Stimulated activated CD8-positive, alpha-beta memory T cell treated with anti-CD3 and anti-CD28 coated beads, Interleukin-7, amount 100 ng/mL, for 48 hours (primary cell): ENCODE measurements at places on chromosomes 7 and 10.

- no peak for DNase-seq
Observed at GRCh38 chr7:130162196-130162595, 43.0 kb downstream of the TMEM209 start.

GRCh38 chr7:2887816-2888215 is 43.7 kb upstream of the GNA12 start:
- no peak for DNase-seq

DNA sequence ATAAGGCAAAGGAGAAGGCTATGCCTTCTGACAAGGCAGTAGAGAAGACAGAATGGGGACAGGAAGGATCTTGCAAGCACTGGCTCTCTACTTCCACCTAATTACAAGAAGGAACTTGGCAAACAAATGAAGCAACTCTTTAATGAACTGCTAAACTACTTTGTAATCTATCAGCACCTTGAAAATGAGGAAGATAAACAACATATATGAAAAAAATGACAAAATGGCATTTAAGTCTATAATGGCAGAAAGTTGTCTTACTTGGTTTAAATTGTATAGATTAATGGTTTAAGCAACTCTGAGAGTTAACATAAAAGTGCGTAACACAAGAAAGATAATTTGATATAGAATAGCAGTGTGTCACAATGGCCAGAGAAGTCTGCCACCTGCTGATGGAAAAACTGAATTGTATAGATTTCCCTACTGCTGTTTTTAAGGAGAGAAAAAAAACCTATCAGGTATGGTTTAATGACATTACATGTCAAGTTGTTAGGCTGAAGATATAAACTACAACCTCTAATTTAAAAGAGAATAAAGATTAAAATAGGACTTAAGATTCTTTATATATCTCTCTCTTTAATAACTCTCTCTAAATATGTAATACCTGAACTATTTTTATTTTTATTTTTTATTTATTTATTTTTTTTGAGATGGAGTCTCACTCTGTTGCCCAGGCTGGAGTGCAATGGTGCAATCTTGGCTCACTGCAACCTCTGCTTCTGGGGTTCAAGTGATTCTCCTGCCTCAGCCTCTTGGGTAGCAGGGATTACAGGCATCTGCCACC is 11.8 kb downstream of the NT5C3A start:
- DNase-seq = no peak

DNA sequence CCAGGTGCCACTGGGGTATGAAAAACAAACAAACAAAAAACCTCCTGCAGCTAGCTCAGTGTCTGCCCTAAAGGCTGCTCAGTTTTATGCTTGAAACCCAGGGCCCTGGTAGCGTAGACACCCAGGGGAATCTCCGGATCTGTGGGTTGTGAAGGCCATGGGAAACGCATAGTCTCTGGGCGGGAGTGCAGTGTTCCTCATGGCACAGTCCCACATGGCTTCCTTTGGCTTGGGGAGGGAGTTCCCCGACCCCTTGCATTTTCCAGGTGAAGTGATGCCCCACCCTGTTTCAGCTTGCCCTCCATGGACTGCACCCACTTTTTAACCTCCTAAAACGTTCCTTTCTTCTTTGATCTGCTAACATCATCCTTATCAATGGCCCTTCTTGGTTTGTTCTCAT is 56.0 kb downstream of the AHR start:
- DNase-seq = no peak

DNA sequence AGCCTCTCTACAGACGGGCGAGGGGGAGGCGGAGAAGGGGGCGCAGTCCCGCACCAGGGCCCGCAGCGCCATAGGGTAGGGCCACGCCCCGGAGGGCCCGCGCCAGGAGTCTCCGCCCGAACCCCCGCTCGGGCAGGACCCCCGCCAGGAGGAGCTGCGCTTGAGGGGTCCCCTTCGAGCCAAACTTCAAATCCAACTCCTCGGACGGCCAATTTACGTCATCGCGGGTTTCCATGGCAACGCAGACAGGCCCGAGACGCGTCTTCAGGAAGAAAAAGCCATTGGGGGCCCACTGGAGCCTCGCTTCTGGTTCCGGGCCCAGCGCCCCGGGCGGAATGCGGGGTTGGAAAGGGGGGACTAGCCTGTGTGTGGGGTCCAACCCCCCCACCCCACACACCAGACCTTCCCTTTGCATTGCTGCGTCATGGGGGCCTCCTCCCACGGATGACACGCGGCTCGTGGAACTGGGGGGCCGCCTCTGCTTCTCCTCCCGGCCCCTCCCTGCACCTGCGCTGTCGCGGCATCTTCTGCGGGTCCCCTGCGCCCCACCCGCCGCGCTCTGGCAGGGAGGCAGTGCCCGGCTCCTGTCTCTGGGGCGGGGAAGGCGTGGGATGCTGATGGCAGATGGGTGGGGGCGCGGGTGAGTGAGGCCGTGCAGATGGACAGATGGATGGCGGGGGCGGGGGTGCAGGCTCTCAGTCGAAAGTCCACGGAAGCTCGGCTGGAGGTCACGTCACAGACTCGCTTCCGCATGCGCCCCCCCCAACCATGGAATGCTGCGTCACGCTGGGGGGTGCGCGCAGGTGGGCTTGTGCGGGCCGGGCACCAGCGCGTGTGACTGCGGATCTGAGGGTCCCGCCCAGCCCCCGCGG is 1.2 kb downstream of the CALY start:
- peak; percentile 61 for DNase-seq

- no peak for DNase-seq
Observed at GRCh38 chr10:44008270-44008916, 359.7 kb upstream of the ZNF32 start.

- DNase-seq = no peak
Observed at GRCh38 chr7:146865696-146866095, 749.1 kb downstream of the CNTNAP2 start.

GRCh38 chr10:112634096-112634830 is 187.2 kb downstream of the VTI1A start:
- no peak for DNase-seq

DNA sequence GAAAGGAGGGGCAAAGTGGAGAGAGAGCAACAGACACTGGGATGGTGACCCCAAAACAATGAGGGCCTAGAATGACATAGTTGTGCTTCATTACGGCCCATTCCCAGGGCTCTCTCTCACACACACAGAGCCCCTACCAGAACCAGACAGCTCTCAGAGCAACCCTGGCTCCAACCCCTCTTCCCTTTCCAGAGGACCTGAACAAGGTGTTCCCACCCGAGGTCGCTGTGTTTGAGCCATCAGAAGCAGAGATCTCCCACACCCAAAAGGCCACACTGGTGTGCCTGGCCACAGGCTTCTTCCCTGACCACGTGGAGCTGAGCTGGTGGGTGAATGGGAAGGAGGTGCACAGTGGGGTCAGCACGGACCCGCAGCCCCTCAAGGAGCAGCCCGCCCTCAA is 20.7 kb downstream of the PRSS2 start:
- DNase-seq = no peak

GRCh38 chr10:111357859-111358258 is 281.0 kb downstream of the ADRA2A start:
- DNase-seq = no peak

- DNase-seq = no peak
Observed at GRCh38 chr7:128454808-128455542, 703 bp upstream of the HILPDA start.

DNA sequence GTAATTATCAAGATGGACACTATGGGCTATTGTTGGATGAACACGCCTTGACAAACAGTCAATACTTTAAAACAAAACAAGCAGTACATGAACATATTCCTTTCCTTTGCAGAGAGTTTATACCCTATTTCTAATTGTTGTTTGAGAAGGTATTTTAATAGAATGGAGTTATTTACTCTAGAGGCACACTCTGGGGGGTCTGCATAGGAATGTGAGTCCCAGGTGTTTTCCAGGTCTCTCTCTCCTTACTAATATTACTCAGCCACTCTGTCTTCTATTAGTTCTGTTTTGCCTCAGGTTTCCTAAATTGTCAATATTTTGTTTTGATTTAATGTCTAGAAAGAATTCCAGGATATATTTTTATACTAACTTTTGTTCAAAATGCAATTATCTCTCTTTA is 1091.4 kb downstream of the CNTNAP2 start:
- no peak for DNase-seq

GRCh38 chr7:16915405-16915804 is 33.6 kb upstream of the AGR3 start:
- no peak for DNase-seq

GRCh38 chr7:3153118-3153517 is 109.5 kb upstream of the CARD11 start:
- DNase-seq = no peak

GRCh38 chr7:86968618-86969017 is 90.8 kb downstream of the ELAPOR2 start:
- no peak for DNase-seq

GRCh38 chr7:909358-910329 is 33.3 kb downstream of the GET4 start:
- no peak for DNase-seq

DNA sequence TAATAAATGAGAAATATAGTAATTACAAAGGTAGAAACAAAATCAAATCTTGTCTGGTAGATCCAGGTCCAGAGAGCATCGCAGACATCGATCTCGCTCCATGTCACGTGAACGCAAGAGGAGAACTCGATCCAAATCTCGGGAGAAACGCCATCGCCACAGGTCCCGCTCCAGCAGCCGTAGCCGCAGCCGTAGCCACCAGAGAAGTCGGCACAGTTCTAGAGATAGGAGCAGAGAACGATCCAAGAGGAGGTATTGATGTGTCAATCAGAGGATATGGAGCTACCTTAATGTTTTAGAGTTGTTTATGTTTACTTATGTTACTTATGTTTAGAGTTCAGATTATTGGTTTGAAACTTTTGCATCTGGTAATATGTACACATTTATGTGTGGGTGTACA is 57.8 kb downstream of the LUC7L2 start:
- no peak for DNase-seq

- DNase-seq = no peak
Observed at GRCh38 chr7:114158854-114159253, 240.0 kb upstream of the PPP1R3A start.

DNA sequence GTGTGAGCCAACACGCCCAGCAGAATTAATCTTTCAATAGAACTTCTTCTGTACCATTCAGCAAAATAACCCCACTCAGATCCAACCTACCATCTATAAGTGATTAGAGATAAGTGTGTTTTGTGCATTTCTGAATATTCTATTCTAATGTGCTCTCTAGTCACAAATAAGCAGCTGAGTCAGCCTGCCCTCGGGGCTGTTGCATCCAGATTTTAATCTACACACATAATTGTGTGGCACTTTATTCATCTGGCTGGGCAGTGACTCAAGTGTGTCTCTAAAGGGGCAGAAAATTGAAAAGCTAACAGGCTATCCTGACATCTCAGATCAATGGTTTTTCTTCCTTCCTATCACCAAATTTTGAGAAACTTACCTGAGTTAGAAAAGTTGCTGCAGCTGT is 60.3 kb downstream of the PRR15 start:
- DNase-seq = no peak

GRCh38 chr7:142798451-142799436 is 28.0 kb downstream of the PRSS2 start:
- no peak for DNase-seq

DNA sequence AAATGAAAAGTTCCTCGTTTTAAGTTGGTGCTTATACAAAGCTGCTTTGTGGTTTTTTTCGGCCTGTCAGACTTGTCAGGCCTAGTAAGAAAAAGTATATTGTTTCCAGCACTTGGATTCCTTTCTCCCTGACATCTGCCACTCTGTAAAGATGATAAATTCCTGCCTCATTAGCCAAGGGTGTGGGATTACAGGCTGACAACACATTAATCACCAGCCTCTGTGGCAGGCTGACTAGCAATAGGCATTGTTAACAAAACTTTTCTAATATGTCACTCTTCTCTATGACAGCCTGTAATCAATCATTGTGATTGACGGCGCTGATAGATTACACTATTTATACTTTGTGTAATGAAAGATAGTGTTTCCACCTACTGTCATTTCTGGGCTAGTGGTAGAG is 682.5 kb downstream of the LRMDA start:
- no peak for DNase-seq

- DNase-seq = no peak
Observed at GRCh38 chr10:86599041-86599440, 55.3 kb upstream of the OPN4 start.

DNA sequence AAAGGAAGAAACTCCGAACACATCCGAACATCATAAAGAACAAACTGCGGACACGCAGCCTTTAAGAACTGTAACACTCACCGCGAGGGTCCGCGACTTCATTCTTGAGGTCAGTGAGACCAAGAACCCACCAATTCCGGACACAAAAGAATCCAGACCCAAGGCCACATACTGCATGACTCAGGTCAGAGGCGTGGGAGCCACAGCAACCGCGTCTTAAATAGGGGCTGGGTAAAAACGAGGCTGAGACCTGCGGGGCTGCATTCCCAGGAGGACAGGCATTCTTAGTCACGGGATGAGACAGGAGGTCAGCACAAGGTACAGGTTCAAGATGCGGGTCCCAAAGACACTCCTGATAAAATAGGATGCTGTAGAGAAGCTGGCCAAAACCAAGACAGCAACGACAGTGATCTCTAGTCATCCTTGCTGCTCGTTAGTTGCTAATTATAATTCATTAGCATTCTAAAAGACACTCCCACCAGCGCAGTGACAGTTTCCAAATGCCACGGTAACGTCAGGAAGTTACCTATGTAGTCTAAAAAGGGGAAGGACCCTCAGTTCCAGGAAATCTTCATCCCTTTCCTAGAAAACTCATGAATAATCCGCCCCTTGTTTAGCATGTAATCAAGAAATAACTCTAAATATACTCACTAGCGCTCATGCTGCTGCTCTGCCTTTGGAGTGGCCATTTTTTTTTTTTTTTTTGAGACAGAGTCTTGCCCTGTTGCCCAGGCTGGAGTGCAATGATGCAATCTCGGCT is 19.3 kb downstream of the AP5Z1 start:
- no peak for DNase-seq

GRCh38 chr7:85480666-85481065 is 293.8 kb upstream of the SEMA3D start:
- DNase-seq = no peak

GRCh38 chr7:98934267-98934666 is 55.9 kb downstream of the TRRAP start:
- DNase-seq = no peak

- no peak for DNase-seq
Observed at GRCh38 chr7:44057849-44058758, 7.3 kb downstream of the PGAM2 start.

- DNase-seq = no peak
Observed at GRCh38 chr7:23450518-23450917, 19.8 kb downstream of the IGF2BP3 start.

DNA sequence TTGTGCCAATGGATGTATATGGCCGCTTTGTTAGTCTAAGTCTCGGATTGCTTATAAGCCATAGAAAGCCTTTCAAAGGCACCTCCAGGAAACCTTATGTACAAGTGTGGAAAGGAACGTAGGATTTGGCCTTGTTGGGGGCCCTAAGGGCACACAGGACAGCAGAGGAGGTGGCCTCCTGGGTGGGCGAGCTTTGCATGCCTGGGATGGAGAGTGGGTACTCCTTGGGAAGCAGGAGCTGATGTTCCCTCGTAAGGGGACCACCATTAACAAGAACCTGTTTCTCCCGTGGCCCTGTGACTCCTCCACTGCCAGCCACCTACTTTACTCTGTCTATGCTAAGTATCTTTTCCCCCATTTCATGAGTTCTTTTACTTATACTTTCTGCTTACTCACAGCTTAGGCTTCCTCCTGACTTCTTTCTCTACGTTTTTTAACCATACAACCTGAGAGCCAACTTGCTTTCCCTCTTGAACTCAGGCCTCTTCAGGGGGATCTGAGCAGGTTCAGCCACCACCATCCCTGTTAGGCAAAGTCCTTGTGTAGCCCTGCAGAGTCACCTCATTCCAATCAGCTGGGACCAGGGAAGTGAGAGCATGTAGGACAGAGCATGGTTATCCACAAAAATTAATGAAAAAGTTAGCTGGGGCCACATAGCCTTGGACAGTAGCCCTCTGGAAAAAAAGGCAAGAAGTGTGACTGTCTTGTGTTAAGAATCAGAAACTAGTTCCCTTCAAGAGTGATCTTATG is 118.9 kb downstream of the NEBL start:
- no peak for DNase-seq
